ENCODE measurements at places on chromosomes 12 and 14.

DNA sequence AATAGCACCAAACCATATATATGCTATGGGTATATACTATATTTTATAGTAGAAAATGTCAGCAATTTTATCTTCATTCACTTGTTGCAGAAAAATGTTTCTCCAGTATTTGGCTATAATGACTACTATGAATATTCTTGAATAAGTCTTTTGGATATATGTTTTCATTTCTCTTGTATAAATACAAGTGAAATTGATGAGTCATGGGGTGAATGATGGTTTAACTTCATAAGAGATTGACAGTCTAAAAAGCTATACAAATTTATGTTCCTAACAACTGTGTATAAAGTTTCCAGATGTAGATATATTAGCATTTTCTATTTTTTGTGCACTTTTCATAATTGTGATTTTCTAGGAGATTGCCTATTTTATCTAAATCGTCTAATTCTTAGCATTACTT, 714.8 kb downstream of the TRHDE start:
- no peak for DNase-seq

- DNase-seq: no peak
These were observed 83.1 kb downstream of the ANO6 start for GRCh38 chr12:45298721-45299692.

DNA sequence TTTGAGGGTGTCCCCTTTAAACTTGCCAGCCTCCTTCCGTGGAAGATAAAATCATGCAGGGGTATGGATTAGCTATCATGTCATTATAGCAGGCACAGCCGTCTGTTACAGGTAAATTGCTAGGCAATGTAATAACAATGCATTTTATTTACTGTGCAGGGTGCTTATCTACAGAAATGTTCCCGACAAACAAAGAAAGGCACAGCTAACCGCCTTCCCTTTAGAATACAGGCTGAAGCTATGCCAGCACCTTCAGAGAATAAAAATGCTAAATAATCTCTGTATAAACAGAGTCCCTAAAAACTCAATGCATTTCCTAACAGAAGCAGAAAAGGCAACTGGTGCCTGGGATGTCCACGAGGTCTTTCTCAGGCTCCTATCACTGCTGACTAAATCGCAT, 239.2 kb downstream of the SPTSSA start:
- no peak for DNase-seq

DNA sequence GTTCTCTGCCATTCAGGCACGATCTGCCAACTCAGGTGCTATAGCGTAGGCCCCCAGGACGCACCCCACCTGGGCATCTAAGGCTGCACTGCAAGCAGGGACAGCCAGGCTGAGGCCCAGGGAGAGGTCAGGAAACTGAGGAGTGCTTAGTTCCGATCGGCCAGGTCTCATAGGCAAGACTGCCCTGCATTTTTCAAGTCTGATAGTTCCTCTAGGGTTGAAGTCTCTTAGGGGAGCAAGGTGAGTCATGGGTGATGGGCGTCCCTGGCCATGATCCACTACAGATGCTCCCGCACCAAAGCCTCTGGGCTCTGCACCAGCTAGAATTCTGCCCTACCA, 13.2 kb downstream of the NOPCHAP1 start:
- no peak for DNase-seq

DNA sequence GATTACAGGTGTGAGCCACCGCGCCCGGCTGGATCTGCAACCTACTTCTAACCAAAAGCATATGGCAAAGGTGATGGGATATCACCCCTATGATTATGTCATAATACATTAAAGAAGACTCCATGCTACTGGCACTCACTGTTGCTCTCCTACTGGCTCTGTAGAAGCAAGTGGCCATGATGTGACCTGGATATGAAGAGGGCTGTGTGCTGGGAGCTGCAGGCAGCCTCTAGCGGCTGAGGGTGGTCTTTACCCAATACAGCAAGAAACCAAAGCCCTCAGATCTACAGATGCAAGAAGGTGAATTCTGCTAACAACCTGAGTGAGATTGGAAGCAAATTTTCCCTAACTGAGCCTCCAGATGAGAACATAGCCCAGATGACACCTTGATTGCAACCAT, 34.2 kb upstream of the TRIM9 start:
- DNase-seq: no peak

Measured in NCI-H1092 (cell line).